ENCODE measurements at places on chromosomes 2 and 18. TPM values are rescaled to one million over a fixed set of nuclear protein-coding genes. Genes with fewer than 3 reads are reported as not detected.

PROC gene
- total RNA-seq, result not detected

ZAP70 gene
- 1.2 TPM for total RNA-seq

ATL2 gene
- 260 TPM for total RNA-seq

UGT1A4 gene
- total RNA-seq, result not detected

RAPH1 gene
- total RNA-seq, result 15.4 TPM

TGFA gene
- 0.84 TPM for total RNA-seq

DNA sequence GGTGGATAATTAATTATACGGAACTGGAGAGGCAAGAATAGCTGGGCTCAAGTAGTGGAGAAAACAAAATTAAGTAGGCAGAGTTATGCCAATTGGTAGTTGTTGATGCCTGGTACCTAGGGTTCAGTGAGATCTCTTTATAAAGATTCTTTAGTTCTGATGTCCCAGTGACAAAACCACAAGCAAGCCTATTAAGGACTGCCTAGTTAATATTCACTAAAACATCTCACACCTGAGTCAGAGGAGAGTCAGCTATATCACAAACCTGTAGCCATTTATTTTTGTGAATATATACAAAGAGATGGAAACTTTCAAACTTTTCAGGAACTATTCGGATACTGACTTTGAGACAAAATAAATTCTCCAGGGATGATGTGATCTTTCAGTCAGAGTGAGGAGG lies 213.9 kb upstream of the CYP26B1 start:
- DNase-seq, result no peak

DNA sequence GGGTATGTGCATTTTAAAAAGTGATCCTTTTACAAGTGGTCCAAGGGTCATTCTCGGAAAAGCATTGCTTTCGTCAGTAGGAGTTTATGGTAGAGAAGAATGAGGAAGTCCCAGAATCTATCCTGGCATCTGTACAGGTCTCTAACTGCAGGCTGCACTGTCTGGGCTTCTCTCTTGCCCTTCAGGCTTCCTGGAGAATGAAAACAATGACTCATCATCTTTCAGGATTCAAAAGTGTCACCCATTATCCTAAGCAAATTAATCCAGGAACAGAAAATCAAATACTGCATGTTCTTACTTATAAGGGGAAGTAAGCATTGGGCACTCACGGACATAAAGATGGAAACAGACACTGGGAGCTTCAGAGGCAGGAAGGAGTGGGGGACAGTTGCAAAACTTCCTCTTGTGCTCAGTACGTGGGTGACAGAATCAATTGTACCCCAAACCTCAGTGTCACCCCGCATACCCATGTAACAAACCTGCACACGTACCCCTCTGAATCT lies 60.2 kb upstream of the TXNDC2 start:
- DNase-seq, result peak; percentile 90

GRCh38 chr18:76824145-76824676 lies 1.9 kb downstream of the ZNF236 start:
- DNase-seq, result no peak

DNA sequence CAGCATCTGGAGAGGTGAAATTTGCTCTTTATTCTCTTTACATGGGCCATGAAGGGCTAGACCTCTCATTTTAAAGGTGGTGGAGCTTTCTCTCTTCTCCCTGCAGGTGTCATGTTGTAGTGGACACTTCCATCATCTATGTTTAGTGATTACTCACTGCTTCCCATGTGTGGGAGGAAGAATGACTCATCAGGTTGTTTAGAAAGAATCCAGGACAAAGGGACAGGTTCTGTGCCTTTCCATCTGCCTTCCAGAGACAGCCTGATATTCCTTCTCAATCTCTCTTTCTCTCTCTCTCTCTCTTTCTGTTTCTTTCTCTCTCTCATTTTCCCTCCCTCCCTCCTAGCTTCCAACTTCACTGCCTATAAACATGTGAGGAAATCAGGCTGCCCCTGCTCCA lies 38.7 kb downstream of the SCG2 start:
- no peak for DNase-seq

SCN1A gene
- total RNA-seq, result not detected

- no peak for DNase-seq
Measured at GRCh38 chr18:12911025-12911928, 27.2 kb upstream of the PTPN2 start.

DNA sequence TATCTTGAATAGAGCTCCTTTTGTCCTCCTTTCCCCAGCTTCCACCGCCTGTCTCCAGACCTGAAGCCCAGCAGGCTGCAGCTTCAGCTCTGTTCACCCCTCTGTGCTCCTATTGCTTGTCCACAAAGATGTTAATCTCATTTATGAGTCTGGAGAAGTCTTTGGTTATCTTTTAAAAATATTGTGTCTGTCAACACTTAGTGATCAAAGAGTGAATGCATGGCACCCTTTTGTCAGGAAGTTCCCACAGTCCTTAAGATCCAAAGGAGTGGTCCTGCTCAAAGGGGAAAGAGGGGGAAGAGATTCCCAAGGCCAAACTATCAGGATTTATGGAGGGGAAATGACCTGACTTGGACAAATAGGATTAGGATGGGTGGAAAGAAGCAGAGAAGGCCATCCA lies 118.9 kb downstream of the ACAA2 start:
- no peak for DNase-seq

GRCh38 chr18:32328379-32328778 lies 138.5 kb downstream of the MEP1B start:
- no peak for DNase-seq

CYP26B1 gene
- total RNA-seq, result 3.6 TPM

- DNase-seq, result no peak
Measured at GRCh38 chr2:100924520-100925451, 77.3 kb upstream of the RPL31 start.

HNRNPA3 gene
- 60.1 TPM for total RNA-seq

DNA sequence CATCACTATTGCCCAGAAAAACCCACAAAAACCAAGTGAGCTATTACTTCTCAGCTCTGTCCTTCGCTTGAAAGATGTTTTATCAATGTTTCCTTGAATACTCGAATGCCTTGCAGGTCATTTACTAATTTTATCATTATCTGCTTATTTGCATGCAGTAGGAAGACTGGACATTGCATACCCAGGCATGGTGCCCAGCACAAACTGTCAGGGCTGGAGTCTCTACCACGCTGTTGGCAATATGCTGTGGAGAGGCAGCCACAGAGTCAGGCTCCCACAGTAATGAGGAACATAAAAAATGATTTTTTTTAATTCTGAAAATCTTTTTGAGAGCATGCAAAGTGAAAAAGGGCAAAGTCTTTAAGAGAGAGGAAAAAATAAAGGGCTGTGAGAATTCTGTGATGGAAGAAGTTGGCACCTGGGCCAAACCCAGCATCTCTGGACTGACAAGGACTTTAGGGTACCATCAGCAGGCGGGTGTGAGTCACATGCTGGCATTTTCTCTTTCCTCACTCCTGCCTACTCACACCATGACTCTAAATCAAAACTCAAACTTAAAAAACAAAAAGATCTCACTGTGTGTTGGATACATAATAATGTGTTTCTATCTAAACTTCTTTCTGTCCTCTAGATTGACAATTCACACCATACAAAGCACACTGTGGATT lies 709.8 kb upstream of the FANCL start:
- no peak for DNase-seq

DNA sequence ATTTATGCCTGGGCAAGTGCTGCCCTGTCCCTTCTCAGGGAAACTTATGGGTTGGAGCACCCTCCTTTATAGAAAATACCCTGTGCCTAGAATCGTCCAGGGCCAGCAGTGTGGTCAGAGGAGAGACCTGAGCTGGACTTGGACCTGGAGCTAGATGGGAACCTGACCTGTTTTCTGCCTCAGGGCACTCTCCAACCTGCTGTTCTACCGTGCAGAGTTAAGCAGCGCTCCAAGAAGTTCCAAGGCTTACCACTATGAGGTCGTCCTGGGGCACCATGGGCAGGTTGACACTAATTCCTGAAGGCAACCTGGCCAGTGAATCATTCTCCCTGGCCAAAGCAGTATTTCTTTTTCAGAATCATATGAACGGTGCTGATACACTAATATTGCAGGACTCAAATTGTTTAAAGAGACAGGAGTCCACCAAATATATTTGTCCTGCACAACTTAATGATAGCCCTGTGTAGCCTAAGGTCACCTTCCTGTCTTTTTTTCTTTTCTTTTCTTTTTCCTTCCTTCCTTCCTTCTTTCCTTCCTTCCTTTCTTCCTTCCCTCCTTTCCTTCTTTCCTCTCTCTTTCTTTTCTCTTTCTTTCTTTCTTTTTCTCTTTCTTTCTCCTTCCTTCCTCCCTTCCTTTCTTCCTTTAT lies 455.4 kb upstream of the HNMT start:
- DNase-seq, result no peak

- DNase-seq, result no peak
Measured at GRCh38 chr2:9993488-9994165, 42.1 kb downstream of the GRHL1 start.

UGT1A9 gene
- total RNA-seq, result not detected

DNA sequence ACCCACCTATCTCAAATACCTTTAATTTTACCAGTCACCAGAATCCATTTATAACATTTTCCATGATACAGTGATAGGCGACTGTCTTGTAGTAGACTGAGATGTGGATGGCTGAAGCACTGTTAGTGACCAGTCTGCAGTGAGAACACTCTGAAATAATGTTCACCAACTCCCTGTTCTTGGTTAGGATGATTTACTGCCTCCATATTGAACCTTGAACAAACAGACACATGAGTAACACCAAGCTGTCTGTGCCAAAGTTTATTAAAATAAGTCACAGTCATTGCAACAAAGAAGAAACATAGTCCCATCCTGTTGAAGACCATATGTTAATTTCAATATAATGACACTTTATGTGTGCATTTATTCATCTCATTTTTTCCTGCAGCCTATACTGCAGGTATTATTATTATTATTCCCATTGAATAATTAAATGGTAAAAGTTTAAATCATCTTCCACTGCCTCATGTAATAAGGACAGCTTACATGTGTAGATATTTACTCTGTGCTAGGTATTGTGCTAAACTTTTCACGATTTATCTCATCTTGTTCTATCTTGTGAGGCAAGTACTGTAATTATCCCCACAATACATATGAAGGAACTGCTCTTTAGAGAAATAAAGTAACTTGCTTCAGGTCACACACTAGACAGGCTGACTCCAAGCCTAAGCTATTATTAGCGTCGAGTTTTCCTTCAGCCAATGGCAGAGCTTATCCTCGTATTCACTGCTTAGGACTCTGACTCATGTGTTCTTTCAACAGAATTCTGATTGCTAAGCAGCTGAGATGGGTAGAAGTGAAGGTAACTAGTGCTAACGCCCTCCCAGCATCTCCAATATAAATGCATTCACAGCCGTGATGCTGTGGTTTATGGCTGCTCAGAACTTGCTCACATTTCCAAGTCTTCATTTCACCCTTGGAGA lies 62.5 kb downstream of the ONECUT2 start:
- no peak for DNase-seq

GRCh38 chr2:82317012-82317411 lies 2012.5 kb upstream of the LRRTM1 start:
- DNase-seq, result no peak

TMEM87B gene
- total RNA-seq, result 13.7 TPM

GRCh38 chr2:105344704-105345345 lies 7.5 kb downstream of the C2orf49 start:
- no peak for DNase-seq

- no peak for DNase-seq
Measured at GRCh38 chr2:168147830-168148794, 99.3 kb downstream of the STK39 start.

- no peak for DNase-seq
Measured at GRCh38 chr2:79950526-79950925, 354.0 kb downstream of the LRRTM1 start.

GRCh38 chr18:62189208-62189607 lies 2.2 kb downstream of the RELCH start:
- DNase-seq, result no peak

DNA sequence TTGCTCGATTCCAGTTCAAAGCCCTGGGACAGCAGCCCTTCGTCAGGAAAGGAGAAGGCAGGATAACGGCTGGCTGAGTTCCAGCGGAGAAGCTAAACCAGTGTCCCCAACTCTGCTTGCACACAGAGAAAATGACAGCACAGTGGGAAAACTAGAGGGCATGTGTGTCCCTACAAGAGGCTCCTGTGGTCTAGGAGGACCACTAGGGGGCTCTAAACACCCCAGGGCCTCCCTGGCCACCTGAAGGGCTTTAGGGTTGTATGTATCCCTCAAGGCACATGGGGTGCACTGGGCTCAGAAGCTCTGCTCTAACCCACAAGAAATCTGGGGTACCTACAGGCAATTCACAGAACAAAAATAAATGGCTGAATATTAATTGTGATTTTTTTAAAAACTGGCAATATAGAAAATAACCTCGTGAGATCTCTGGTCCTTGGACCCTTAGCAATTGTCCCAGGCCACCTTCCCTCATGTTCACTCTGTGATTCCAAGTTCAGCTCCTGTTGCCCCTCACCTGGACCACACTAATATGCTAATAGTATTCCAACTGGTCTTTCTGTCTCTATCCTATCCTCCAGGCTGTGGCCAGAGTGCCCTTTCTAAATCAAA lies 17.5 kb downstream of the STAT1 start:
- DNase-seq, result no peak

NAT8 gene
- total RNA-seq, result not detected

MEP1B gene
- not detected for total RNA-seq

- no peak for DNase-seq
Measured at GRCh38 chr2:197969391-197969893, 165.0 kb downstream of the PLCL1 start.

SALL3 gene
- not detected for total RNA-seq

DNA sequence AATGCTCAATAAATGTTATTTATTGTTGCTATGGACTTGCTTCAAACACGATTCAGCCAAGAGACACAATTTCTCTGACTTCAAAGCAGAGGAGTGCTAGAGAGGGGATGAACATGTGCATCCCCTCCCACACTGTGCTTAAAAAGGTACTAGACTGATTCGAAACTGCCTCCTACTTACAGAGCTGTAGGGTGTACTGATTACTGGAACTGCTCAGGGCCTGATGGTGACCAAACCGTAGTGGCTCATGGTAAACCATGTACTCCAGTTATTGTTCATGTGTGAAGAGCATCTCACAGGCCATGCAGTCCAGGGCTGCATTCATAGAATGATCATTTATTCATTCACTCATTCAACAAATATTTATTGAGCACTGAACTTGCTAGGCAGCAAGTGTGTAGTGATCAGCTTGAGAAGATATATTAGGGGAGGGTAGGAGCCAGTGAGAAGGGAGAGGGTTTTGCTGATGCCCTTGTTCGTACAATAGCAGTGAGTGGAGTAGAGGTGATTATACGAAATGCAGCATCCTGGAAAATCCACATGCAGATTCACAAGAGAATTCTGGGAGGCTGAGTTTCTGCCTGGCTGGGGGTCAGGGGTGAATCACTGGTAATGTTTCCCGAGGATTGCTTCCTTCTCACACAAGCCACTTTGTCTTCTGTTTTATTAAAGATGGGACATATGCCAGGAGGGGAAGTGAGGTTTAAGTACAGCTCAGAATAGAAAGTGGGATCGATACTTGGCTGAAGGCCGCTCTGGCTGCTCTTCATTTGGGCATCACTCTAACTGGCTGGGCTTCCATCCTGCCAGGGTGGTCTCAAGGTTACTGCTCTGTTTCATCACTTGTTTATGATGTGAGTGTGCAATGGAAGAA lies 245.4 kb downstream of the RAD51AP2 start:
- peak; percentile 74 for DNase-seq

All from esophagus muscularis mucosa (tissue), 4 donors.